Stimulated activated CD4-positive, alpha-beta T cell treated with anti-CD3 and anti-CD28 coated beads, TNF-alpha, amount 100 ng/mL, for 24 hours (primary cell): ENCODE measurements at places on chromosomes 3 and 15.
A peak's percentile ranks its signal among the peaks of the same experiment; 100 is the strongest.

GRCh38 chr3:171286580-171287249 is 173.5 kb downstream of the TNIK start:
- DNase-seq, result no peak

GRCh38 chr15:49110158-49110944 is 45.0 kb downstream of the COPS2 start:
- no peak for DNase-seq

DNA sequence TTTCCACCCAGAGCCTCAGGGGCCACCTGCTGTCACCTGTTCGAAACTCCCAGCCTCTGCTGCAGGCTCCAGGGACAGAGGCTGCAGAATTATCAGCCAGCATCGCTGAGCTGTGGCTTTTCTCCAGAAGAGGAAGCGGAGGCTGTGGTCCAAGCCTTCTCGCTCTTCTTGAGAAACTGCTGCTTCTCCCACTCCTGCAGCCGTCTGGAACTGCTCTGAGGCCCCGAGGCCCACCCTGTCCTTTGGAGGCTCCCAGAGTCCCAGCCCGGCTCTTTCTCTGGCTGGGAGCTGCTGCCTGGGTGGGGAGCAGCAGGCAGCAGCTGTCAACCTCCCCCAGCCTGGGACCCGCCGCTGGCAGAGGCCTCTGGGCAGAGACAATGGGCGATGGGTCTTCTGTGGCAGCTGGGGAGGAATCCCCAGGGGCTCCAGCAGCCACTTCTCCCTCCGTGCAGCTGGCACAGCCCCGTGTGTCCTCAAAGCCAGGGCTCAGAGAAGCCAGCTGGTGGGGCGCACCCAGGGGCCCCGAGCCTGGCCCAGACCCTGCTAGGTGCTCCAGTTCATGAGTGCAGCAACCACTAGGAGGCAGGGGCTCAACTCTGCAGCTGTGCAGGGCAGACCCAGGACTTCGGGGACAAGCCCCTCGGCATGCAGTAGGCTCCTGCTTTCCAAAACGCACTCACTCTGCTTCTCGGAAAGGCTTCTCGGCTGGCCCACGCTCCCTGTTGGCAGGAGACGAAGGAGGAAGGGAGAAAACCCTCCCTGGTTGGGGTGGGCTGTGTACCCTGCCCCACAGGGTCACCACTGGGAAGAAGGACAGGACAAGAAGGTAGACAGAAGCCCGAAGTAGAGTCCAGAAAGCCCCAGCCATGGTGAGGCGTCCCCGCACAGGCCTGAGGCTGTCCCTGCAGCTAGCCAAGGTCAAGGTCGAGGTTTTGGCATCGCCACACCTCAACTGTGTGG is 49.9 kb upstream of the FURIN start:
- no peak for DNase-seq

DNA sequence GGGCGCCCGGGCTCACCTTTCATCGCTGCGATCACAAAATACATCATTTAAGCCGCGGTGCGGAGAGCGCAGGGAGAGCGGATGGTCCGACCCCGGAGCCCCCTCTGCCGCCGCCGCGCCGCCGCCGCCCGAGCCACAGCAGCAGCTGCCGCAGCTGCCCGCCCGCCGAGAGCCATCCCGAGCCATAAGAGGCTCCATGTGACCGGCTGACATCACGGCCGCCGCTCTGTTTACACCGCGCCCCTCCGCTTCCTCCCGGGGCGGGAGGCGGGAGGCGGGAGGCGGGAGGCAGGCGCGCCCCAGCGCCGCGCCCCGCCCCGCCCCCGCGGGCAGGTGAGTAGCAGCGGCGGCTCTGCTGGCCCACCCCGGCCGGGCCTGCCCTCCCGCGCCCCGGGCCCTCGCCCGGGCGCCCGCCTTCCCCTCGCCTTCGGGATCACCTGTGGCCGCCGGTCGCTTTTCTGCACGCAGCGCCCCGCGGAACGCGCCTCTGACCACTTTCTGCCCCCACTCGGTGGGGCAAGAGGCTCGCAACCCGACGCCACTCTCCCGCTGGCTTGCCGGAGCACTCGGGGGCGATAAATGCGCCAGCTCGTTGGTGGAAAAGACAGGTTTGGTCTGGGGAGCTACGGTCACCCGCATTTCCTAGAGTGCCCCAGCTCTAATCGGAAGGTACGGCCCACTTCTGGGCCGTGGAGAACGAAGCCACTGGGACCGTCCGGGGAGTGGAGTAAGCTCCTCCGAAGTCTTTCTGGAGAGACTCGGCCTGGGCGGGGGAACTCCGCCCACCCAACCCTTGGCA is 113.6 kb upstream of the ICE2 start:
- peak; percentile 64 for DNase-seq

- DNase-seq, result no peak
Observed at GRCh38 chr3:177463863-177464262, 266.6 kb upstream of the TBL1XR1 start.

- no peak for DNase-seq
Observed at GRCh38 chr3:69110941-69111546, 11.4 kb downstream of the LMOD3 start.

DNA sequence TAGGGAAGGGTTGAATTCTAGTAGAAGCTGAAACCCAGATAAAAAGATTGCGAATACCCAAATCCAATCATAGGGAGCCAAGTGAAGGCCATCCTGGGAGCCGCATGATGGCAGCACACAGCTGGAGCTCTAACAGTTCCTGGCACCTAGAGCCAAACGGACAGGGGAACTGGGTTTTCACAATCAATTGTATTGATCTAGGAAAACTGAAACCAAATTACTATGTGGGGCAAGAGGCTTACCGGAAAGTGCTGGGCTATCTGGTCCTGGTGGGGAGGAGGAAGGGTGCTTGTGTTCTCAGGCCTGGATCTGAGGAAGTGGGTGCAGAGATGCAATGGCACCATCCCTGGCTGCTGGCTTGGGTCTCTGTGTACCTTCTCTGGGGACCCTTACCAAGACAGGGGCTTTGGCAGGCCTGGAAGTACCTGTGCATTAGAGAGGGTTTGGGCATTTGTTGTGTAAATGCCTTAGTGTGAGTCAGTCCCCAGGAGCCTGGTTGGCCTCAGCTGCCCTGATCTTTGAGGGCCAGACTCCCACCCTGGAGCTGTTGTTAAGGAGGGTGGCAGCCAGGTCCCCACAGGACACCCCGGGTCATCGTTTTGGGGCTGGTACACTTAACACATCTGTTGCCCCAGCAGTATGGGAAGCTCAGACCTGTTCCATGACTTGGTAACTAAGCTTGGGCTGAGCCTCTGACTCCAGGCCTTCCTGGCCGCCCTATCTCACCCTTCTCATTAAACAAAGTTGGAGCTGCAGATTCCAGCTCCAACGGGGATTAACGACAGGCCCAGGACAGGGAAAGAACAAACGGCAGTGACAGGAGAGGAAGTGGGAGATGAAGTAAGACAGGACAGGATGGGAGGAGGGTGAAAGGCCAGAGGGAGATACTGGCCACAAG is 8.9 kb upstream of the FURIN start:
- no peak for DNase-seq

DNA sequence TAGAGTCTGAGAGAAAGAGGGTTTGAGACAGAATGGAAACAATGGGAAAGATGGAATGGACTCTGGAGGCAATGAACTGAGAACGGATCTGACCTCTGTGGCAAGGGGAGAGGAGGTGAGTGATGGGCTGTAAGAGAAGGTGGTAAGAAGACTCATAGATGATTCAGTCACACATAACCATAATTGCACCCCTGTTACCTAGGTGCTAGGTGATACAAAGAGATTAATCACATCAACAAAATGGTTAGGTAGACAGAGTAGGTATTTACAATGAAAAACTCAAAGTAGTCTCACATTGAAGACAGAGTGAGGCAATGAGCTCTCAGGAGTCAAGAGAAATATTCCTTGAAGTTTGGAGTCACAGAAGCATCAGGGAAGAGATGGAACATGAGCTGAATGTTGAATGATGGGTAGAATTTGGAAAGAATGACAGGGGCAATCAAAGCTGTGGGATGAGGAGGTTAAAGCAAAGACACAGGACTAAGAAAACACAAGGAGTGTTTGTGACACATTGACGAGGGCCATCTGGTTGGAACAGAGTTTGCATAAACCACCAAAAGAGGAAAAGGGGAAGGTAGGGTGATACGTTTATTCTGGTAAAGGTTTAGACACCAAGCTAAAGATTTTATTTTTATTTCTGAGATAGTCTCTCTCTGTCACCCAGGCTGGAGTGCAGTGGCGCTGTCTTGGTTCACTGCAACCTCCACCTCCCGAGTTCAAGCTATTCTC is 32.7 kb downstream of the MME start:
- DNase-seq, result no peak

DNA sequence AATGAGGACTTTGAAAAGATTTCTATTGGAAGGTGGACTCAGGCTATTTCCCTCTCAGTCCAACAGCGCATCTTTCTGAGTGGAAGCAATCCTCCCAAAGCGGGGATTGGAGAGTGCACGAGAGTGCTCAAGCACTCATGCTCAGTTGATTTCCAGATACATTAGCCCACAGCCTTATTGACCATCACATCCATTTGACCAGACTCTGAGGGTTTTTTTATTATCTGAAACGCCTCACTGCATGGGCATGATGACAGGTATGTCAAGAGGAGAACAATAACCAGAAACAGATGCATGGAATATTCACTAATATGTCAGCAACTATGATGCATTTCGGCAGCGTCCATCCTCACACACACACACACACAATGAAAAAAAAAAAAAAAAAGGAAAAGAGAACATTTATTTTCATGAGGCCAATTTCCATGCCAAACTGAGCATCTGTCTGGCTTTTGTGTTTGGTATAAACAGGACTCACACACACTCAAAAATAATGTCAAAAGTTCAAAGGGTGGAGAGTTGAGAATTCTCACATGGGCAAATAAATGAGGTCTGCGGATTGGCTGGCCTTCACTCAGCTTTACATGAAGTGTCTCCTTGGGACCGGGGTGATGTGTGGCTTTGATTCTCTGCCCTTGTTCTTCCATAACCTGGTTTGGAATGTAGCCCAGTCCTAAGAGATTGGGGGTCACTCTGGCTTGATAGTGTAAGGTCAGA is 371.6 kb downstream of the MCTP2 start:
- DNase-seq, result no peak

DNA sequence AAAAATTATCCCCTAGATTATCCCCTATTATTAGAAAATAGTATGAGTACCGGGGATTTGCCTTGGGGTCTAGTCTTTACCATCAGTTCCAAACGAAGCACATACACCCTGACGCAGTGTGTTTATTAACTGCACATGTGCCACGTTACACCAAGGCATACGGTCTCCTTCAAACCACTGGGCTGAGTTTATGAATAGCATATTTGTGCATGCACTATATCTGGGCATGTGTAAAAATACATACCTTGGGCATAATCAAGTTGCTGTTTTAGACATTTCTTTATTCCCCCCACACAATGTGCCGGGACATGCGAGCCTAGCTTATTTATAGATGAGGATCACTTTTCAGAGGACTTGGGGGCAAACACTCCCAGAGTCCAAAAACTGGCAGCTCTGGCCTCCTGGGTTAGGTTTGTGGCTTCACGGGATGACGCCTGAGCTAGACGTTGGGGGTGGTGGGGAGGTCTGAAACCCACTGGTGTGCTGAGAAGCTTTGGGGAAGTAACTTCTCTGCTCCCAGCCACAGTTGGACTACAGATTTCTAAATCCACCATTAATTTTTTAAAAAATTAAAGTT is 16.2 kb downstream of the IGDCC4 start:
- DNase-seq, result no peak

DNA sequence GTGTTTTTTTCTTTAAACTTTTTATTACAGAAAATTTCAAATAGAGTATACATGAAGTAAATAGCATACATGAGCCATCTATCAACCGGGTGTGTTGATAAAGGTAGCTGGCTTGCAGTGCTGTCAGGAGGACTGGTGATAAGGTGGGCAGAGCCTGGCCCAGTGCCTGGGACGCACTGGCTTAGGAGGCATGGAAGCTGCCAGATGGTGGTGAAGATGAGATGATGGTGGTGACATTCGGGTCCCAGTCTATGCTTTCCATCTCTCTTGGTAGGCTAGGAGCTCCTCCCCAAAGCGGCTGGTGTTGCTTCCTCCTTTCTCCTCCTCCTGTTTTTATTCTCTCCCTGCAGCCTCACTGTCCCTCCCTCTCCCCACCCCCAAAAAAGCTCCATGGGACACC is 101.7 kb downstream of the ADCY5 start:
- DNase-seq, result no peak

- no peak for DNase-seq
Observed at GRCh38 chr3:140319739-140320138, 358.1 kb upstream of the TRIM42 start.

DNA sequence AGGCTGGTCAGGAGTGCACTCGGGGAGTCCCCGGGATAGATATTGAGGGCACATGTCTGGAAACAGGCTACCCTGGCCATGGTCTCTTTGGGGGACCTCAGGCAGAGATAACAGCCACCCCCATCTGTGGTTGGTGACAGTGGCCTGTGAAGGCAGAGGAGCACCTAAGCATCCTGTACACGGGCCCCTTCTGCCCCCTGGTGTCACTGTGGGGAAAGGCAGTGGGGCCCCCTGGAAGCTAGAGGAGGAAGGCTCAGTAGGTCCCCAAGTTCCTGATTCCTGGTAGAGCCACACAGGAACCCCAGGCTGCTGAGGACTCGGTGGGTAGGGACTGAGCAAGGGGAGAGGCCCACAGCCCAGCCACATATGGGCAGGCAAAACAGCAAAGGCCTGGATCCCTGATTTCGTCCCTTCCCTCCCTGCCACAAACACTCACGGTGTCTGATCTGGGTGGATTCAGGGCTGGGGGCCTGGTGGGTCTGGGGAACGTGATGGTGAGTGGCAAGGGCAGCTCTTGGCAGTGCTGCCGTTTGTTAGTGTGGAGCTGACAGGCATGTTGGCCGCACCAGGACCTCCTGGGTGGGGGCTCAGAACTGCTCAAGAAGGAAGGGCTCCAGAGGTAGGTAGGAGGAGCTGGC is 14.1 kb upstream of the CXCR6 start:
- DNase-seq, result peak; percentile 42

DNA sequence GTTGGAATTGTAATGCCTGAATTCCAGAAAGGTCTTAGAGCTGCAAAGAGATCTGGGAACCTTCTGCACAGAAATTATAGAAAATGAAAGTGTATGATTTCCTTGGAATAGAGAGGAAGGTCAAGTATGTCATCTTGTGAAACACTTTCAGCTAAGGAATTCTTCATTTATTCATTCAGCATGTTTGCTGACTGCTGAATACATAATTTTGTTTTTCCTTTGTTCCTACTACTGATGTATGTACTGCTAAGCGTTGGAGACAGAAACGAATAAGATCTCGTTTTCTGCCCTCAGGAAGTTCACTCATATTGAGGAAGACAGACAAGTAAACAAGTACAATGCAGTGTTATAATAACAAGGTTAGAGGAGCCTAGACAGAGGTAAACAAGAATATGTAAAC is 14.3 kb upstream of the IL20RB start:
- DNase-seq, result no peak

DNA sequence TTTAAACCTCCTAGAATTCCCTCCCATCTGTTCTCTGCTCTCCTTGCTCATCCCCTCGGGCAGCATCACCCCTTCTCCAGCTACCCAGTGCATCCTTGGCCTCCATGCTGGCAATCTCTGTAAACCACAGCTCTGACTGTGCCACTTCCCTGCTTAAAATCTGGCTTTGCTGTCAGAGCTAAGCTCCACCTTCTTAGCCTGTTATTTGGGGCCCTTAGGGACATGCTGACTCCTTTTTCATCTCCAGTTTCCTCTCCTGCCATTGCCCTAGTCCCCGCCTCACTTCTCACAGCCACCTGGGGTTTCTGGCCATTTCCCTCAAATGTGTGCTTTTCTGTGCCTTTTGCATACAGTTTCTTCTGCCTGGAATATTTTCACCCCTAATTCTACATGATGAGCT is 5.7 kb downstream of the SLC6A20 start:
- no peak for DNase-seq
